ENCODE measurements at places on chromosomes 5 and 9.

- no peak for DNase-seq
These were observed 47.1 kb downstream of the PRELID2 start for GRCh38 chr5:145787996-145788395.

DNA sequence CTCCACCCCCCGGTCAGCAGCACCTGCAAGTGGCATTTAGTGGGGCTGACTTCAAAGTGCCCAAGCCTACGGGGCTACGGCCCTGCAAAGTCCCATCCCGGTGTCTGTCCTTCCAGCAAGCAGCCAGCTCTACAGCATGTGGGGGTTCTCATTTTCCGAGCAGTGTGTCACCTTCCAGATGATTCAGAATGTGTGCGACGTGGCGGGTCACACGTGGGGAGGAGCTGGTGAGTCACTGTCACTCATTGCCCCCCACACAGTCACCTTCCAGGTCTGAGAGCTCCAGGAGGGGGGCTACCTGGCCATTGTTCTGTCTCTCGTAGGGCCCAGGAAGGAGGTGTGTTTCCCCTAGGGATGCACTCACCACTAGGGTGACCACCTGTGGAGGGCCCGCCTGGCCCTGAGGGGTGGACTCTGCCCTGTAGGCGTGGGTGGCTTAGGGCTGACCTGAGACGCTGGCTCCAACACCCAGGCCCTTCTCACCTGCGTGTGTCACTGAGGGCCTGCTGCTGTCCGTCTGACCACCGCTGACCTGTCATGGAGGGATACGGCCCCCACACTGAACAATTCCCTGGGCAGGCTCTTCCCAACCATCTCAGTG is 70.2 kb downstream of the SEMA4D start:
- DNase-seq: peak; percentile 82

GRCh38 chr5:127892467-127893207 is 189.4 kb downstream of the CCDC192 start:
- DNase-seq: no peak

- no peak for DNase-seq
These were observed 141.2 kb downstream of the LURAP1L start for GRCh38 chr9:12916042-12916441.

GRCh38 chr9:136763649-136764035 is 676 bp downstream of the LCN15 start:
- no peak for DNase-seq

DNA sequence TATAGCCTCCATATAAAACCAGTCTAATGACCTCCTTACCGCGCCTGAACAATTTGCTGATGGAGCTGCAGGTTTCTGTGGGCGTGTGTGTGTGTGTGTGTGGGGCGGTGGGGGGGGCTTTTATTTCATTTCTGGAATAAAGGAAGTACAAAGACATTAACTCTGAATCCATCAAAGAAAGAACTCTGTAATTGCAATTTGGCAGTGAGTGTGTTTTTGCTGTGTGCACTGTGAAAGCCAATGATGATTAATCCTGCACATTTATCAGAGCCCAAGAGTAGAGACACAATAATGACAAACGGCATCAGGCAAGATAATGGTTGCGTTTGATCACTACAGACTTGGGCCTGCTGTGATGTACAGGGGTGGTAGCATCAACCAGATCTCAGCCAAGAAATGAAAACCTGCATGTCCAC is 29.3 kb upstream of the NDFIP1 start:
- DNase-seq: no peak

DNA sequence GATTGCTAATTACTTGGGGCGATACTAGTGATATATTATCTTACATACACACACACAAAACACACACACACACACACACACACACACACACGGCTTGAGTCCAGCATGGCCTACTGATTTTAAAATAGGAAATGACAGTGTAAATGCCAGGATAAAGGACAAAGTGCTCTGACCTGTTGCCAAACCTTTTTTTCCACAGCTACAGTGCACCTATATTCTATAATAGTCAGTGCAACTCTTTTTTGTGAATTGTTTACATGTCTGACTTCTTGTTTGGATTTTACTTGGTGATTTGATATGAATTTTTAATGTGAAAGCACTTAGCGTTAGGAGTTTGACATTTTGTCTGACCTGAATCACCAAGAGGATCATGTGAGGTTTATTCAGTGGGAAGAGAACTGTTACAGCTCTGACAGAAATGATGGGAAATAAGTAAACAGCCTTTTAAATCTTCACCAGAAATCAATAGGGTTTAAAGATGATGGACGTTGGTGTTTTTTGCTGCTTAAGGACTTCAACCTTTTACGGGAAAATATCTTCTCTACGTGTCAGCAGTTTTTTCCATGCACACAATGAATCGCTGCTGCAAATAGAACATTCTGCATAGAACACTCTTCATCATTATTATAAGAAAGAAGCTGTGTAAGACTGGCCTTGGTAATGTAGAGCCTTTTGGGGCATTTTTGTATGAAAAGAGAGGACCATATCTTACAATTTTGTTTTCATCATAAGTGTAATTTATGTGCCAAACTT is 218.5 kb downstream of the RANBP17 start:
- DNase-seq: no peak

DNA sequence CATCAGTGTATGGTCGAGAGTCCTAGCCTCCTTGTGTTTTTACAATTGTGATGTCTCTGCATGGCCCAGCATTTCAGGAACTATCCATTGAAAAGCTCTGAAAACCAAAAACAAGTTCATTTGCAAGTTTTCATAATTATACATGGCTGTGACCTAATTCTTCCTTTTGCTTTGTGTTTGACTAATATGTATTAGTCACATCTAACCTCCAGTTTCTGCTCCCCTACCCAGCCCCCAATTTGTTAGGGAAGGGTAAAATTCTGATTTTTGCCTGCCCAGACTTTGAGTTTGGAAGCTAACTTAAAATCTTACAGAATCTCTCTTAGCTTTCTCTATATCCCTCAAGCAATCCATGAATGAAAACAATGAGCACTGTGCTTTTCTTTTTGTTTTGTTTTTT is 128.2 kb upstream of the SEMA6A start:
- no peak for DNase-seq

- no peak for DNase-seq
These were observed 203.2 kb downstream of the IZUMO3 start for GRCh38 chr9:24342457-24342856.

DNA sequence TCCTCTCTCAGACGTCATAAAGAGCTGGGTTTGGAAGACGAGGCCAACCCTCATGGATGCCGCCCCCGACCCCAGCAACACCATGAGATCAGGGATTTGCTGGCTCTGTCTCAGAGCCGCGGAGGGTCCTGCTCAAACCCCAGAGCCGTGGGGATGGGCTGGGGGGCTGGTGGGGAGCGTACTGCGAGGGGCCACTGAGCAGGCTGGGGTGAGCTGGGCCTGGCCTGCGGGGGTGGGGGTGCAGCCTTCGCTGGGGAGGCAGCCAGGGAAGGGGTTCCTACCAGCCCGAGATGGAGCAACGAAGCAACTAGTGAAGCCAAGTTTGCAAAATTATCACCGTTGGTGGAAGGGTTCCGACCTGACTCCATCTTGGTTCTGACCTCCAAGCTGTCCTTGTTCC is 5.1 kb upstream of the SLC12A7 start:
- DNase-seq: no peak

- no peak for DNase-seq
These were observed 31.2 kb downstream of the PRDM6 start for GRCh38 chr5:123120197-123120596.
